ENCODE measurements at places on chromosomes 2 and 18.

GRCh38 chr18:74896390-74896991 lies 298.8 kb downstream of the ZNF407 start:
- DNase-seq, result peak; percentile 31

DNA sequence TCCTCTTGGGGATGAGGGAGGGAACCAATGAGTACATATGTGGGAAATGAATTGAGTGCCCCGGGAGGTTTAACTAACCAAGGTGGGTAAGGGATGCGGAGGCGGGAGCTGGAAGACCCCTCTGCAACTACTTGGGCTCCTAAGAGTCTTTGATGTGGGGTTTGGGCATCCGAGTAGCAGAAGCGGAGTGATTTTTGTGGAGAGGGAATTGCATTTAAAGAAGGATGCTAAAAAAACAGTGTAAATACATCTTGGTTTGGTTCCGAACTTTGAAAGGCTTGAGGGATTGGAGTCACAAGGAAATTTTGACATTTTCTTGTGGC lies 215.7 kb downstream of the MCFD2 start:
- DNase-seq, result peak; percentile 13

DNA sequence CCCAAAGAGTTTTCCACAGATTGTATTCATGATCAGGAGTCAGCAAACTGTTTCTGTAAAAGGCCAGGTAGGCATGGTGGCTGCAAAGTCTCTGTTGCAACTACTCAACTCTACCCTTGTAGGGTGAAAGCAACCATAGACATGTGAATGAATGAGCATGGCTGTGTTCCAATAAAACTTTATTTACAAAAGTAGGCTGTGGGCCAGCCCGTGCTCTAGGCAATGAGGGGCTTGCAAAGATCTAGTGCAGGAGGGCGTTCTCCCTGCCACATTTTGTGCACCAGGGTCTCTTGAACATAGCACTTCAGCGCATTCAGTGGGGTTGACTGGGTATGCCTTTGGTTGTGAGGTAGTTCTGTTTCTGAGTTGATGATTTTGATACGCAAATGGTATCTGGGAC lies 85.8 kb downstream of the ST6GAL2 start:
- DNase-seq, result no peak

GRCh38 chr18:57807336-57808117 lies 4.4 kb upstream of the ATP8B1 start:
- DNase-seq, result no peak

- DNase-seq, result no peak
These were observed 179.5 kb upstream of the PARD3B start for GRCh38 chr2:204365811-204366210.

DNA sequence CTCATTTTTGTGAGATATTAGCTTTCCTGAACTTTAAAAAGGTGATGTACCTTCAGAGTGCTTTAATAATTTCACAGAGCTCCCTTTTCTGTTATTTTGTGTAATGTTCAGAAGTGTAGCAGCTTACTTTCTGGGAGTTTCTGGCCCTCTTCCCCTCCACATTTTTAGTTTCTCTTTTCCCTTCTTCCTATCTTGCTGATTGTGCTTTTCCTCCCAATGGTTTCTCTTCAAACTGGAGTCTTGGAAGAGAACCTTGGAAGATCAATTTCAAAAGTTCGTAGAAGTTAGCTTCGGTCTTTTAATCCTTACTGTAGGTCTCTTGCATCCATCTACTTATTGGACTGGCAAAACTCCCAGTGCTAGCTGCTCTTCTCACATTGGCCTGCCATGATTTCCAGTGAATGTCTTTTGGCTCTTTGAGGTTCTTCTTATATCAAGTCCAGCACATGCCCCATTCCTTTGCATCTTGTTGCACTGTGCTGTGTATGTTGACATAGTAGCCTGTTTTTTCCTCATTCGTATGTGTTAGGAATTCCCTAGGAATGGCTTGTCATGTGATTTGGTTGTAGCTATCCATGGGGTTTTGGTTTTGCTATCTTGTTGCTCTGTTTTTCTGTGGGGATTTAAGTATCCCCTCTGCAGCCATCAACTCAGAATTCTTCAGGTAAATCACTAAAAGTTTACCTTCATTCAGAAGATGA lies 7.8 kb downstream of the CCNT2 start:
- DNase-seq, result no peak

- DNase-seq, result no peak
These were observed 29.3 kb downstream of the SERPINE2 start for GRCh38 chr2:224009605-224010315.

DNA sequence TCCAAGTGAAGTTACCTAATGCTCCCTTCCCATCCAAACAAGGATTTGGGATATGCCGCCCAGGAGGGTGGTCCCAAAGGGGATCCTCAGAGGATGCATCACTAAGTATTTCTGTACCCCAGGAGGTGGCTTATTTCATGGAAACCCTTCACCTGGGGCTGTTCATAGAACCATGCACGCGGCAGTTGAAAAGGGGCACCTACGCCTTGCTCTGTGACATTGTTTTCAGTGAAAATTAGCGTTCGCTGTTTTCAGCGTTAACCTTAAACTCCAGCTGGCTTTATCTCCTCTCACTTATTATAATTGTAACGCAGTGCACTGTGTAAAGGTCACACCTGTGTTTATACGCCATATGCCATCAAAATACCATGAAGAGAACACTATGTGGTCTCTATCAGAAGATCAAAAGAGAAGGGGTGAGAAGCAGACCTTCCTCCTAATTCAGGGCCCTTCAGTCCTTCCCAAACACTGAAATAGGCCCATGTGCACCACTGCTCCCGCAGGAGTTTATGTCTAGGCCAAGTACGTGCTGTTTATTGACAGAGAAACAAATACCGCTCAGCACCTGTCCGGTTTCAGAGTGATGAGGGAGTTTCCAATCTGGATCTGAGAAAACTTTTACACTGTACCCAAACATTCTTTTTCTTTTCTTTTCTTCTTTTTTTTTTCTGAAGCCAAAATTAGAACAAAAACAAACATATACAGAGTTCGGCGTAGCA lies 162.1 kb downstream of the BCL2 start:
- DNase-seq, result no peak

- no peak for DNase-seq
These were observed 347.5 kb downstream of the MYCN start for GRCh38 chr2:16287831-16288230.

DNA sequence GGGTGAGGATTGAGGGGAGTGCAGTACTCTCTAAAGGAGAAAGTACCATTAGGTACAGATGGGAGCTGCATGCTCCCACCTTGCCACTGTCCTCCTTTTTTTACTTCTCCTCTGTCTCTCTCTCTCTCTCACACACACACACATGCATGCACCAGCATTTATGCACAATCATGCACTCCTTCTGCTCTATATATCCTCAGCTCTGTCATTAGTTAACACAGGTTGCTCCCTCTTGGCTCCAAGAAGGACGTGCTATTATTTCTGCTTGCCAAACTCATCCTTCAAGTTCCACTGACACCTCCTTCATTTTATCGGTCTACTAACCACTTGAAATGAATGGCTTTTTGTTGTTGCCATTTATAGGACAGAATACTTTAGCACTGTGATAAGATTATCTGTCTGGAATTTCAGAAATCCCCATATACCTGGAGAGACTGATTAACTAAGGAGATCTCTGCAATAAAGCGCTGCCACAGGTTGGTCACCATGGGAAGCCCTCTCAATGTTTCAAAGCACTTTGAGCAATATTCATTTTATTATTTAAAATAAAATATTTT lies 178.5 kb upstream of the TRIB2 start:
- DNase-seq, result no peak

DNA sequence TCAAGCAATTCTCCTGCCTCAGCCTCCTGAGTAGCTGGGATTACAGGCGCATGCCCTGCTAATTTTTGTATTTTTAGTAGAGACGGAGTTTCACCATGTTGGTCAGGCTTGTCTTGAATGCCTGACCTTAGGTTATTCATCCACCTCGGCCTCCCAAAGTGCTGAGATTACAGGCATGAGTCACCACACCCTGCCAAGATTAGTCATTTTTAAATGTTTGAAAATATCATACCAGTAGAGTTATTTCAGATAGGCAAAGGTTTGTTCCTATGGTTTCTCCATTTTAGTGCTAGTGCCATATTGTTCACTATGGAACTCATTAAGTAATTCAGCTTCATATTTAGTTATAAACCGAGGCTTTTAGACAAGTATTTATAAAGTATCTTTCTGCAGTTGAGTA lies 52.3 kb downstream of the HIBCH start:
- DNase-seq, result no peak

- no peak for DNase-seq
These were observed 38.9 kb downstream of the RHBDD1 start for GRCh38 chr2:226874749-226875148.
